ENCODE measurements at places on chromosomes 1 and 21.

- no peak for DNase-seq
Measured at GRCh38 chr1:70314706-70315304, 39.7 kb downstream of the ANKRD13C start.

- no peak for DNase-seq
Measured at GRCh38 chr1:180236698-180237509, 6.8 kb downstream of the LHX4 start.

GRCh38 chr1:233180641-233181364 is 114.7 kb downstream of the PCNX2 start:
- DNase-seq, result peak; percentile 42

GRCh38 chr1:20936621-20937020 is 149.5 kb upstream of the HP1BP3 start:
- no peak for DNase-seq

- DNase-seq, result no peak
Measured at GRCh38 chr1:107172450-107173170, 31.8 kb downstream of the NTNG1 start.

DNA sequence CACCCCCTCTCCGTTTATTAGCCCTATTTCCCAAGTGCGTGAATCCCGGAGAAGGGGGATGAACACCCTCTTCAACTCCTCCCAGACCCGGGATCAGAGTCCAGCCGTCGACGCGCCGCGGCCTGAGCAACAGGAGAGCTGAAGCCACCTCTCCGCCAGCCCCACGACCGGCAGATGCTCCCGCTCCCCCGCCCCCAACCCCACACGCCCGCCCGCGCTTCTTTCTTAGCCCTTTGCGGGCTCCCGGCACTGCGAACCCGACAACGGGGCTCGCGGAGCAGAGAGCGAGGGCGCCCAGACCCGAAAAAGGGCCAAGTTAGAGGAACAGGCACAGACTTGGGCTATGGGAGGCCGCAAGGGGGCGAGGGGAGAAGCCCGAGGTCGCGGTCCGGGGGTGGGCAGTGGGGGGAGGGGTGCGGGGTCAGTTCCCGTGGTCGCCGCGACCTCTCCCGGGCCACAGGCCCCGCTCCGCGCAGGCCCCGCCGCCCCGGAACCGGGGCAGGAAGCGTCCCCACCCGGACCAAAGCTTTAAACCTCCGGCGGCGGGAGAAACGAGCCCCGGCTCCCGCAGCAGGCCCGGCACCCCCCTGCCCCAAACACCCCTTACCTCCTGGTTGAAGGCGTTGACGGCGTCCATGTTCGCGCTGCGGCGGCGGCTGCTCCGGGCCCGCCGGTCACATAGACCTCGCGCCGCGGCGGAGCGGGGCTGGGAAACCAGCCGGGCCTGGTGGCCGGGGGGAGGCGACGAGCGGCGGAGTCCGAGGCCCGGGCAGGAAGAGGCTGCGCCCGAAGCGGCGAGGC is 662 bp downstream of the SCAF4 start:
- no peak for DNase-seq

DNA sequence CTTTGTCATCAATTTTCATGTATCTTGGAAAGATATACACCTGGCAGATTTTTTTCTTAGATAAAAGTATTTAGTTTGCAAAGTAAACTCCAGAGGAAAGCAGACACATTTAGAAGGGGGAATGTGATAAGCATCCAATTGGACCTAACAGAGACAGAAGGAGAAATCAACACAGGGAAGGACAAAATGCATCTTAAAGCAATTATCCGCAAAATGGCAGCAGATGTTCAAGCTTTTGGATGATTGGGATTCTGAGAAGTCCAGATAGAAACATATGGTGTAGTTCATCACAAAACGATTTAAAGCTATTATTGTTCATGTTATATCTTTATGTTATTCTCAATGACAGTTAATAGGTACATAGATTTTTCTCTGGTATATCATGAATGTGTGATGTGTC is 1153.1 kb upstream of the B3GALT2 start:
- no peak for DNase-seq

- DNase-seq, result peak; percentile 51
Measured at GRCh38 chr1:17125756-17126237, 6.5 kb upstream of the PADI2 start.

GRCh38 chr1:180230791-180231505 is 884 bp downstream of the LHX4 start:
- DNase-seq, result peak; percentile 23

DNA sequence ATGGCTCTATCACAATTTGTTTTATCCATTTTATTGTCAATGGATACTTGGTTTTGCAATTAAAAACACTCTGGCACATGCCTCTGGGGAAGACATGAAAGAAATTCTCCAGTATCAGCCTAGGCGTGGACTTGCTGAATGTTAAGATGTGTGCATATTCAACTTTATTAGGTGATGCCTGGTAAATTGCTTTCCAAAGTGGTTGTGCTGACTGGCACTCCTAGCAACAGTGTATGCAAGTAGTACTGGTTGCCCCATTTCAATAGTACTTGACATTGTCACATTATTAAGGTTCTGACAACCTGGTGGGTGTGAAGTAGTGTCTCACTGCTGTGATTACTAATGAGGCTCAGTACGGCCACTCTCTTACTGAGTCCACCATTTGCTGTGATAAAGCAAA is 48.1 kb downstream of the BEND5 start:
- DNase-seq, result no peak

DNA sequence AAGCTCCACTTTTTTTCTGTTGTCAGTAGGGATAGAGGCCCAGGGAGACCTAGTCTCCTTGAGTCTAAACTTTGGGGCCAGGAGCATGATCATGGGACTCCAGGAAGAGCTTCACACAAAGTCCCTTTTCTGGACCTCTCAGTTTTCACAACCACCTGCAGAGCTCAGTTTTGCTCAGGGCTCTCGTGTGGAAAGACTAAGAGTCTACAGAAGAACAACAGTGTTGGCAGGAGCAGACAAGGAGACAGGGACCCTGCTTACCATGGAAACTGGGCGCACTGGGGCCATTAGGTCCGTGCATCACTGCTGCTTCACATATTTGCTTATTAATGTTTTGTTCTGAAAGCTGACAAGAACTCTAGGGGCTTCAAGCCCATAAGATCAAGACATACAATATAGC is 63.9 kb upstream of the HSD17B7 start:
- no peak for DNase-seq

- DNase-seq, result no peak
Measured at GRCh38 chr21:37364722-37365121, 1.9 kb upstream of the DYRK1A start.

DNA sequence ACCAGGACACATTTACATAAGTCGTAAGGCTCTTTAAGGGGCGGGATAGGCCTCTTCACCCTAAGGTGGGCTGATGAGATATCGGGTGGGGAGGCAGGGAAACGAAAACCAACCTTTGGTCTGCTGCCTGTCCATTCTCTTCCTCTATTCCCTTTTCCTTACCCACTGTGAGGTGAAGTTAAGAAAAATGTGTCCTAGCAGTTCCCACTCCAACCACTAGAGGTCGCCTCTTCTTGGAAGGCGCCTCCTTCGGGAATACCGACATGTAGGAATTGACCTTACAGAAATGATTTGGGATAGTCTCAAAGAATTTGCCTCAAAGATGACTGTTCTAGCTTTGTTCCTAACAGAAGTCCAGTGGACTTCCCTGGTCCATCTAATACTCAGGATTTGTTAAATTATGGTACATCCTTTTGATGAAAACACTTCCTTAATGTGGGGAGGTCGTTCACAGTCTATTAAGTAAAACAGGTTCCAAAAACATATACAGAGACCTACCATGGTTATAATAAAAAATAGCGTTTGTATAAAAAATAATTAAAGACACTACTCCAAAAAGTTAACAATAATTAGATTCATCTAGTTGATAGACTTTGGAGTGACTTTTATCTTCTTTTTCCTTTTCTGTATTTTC is 14.1 kb downstream of the AZIN2 start:
- DNase-seq, result peak; percentile 22

- no peak for DNase-seq
Measured at GRCh38 chr1:235102259-235102582, 26.4 kb downstream of the TOMM20 start.
